T-helper 2 cell treated with Interferon-gamma antibody and Interleukin-4, amounts not matched to agents 100 ng/mL and 5 ng/mL, for 36 hours (primary cell): ENCODE measurements at places on chromosomes 2 and 18. TPM values are rescaled to one million over a fixed set of nuclear protein-coding genes. Genes with fewer than 3 reads are reported as not detected.

The FEV gene
- total RNA-seq, result not detected in 2 replicates

The DPYSL5 gene
- total RNA-seq, result not detected in 2 replicates

The DLX2 gene
- not detected in 2 replicates for total RNA-seq

The PAIP2B gene
- total RNA-seq, result 0.82 and 0.89 TPM in 2 replicates

The CRYBA2 gene
- total RNA-seq, result not detected in 2 replicates

The FRZB gene
- not detected in 2 replicates for total RNA-seq

The C1GALT1C1L gene
- 0.14 and 0.25 TPM in 2 replicates for total RNA-seq

The ALPP gene
- not detected in 2 replicates for total RNA-seq

The MAL gene
- 184 and 187 TPM in 2 replicates for total RNA-seq

The SLC9A4 gene
- 0.11 and 0.18 TPM in 2 replicates for total RNA-seq

The EFHD1 gene
- total RNA-seq, result 1.0 and 1.1 TPM in 2 replicates

The RESP18 gene
- not detected in 2 replicates for total RNA-seq

The RAB17 gene
- total RNA-seq, result not detected in 2 replicates

The GALR1 gene
- total RNA-seq, result not detected in 2 replicates

The ZAP70 gene
- total RNA-seq, result 283 and 294 TPM in 2 replicates

The CD28 gene
- 117 and 126 TPM in 2 replicates for total RNA-seq

The CCBE1 gene
- 0.05 TPM in 1 of 2 replicates, not detected in the other for total RNA-seq

The RGPD3 gene
- 0.20 and 0.30 TPM in 2 replicates for total RNA-seq

The LRRC30 gene
- not detected in 2 replicates for total RNA-seq

The MARCHF7 gene
- total RNA-seq, result 70.1 and 76.2 TPM in 2 replicates

The REL gene
- 18.2 TPM in 2 replicates for total RNA-seq

The TRIM54 gene
- 0.16 TPM in 1 of 2 replicates, not detected in the other for total RNA-seq

The ORC2 gene
- total RNA-seq, result 53.8 and 57.6 TPM in 2 replicates

The CCDC85A gene
- not detected in 2 replicates for total RNA-seq

The ZNF521 gene
- not detected in 2 replicates for total RNA-seq
